ENCODE measurements at places on chromosomes 2 and 18.

DNA sequence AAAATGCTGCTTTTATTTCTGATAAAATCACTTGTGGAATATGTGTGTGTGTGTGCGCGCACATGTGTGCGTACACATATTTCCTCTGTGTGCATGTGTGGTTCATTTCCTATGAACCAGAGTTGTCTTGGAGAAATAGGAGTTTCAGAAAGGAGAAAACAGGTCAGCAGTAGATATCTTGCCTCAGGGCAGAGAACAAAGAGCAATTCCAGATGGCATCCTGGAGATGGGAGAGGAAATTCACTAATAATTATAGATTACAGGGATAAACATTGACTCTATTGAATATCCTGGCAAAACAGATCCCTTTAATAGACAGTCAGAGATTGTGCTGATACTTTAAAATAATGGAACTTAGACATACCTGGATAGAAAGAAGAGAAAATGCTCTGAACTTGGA is 298.0 kb downstream of the TRIB2 start:
- DNase-seq, result no peak

- no peak for DNase-seq
These were observed 511.4 kb downstream of the RNF144A start for GRCh38 chr2:7428454-7429204.

DNA sequence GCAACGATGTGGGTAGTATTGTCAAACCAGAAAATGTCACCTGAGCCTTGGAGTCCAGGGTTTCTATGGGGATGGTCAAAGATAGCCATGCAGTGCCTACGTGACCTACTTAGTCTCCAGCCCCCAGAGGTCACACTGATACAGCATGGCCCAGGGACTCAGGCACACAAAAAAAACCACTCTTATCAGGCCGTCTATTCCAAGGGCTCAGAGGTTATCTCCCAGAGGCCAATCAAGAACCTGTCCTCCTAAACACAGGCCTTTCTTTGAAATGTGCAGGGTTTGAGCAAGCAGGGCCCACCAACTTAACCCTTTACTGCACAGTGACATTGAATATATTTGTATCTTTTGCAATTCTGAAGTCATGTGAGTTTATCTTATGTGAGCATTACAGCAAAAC is 82.7 kb downstream of the MRO start:
- DNase-seq, result no peak

DNA sequence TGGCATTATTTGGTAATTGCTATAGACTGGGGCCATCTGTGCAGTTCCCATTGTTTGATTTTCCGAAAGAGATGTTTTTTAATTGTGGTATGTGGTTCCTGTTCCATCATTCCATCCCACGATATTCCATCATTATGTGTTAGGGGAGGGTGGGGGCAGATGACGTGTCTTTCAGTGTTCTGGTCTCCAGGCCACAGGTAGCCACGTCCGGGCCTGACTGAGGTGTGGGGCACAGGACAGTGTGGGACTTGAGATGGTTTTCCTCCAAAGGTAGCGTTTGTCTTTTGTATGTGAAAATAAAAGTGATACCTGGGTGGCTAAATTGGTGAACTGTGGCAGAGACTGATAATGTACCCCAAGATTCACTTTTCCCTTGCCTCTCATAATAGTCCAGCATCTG is 192.2 kb upstream of the HAAO start:
- no peak for DNase-seq

GRCh38 chr18:33020877-33021276 is 248.1 kb upstream of the KLHL14 start:
- DNase-seq, result no peak

DNA sequence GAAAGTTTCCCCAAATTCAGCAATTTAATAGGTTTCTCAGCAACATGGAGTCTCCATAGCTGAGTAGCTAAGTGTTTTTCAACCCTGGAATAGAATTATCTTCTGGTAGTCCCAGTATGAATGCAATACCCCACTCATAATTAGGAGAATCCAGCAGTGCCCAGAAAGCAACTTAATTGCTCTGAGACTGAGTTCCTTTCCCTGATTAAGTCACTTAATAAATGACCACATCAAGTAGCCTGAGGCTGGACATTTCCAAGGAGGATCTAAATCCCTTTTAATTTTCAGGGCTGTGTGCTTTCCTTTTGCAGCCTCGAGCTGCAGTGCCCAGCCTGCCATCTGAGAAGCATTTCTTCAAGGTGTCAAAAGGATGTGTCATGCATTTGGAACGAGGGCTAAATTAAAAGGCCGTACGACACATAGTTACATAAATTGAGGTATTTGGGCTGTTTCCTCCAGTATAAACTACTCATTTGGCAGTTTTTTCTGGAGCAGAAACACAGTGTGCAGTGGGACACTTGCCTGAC is 17.7 kb upstream of the SIX2 start:
- DNase-seq, result no peak

- DNase-seq, result no peak
These were observed 130.5 kb upstream of the CTDP1 start for GRCh38 chr18:79548986-79549637.

GRCh38 chr2:96097951-96098823 is 18.2 kb downstream of the ADRA2B start:
- DNase-seq, result no peak

DNA sequence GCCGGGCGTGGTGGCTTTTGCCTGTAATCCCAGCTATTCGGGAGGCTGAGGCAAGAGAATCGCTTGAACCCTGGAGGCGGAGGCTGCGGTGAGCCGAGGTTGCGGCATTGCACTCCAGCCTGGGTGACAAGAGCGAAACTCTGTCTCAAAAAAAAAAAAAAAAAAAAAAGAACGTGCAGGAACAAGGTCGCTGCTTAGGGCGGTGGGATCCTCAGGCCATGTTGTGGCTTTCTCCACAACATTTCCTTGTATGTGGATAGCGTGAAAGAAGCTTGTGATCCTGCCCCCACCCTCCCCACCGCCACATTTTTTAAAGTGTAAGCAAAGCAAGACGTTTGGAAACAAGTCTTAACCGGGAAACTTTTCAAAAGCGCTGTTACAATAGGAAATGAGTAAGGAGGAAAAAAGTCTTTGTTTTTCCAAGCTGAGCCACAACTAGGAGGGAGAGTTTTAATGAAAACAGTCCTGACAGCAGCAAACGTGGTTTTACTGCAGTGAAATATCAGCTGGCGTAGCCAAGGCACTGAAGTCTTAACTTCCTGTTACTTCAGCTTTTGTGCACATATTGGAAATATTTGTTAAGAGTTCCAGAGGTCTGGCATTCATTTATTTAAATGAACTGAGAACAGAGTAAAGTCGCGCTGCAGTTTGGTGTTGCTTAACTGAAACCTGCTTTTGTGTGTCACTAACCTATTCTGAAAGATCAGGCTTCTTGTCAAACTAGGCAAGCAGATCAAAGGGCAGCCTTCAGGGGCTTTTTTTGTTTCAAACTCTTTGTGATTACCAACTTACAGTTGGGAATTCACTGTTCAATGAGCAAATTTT is 3.8 kb downstream of the TGIF1 start:
- DNase-seq, result no peak

DNA sequence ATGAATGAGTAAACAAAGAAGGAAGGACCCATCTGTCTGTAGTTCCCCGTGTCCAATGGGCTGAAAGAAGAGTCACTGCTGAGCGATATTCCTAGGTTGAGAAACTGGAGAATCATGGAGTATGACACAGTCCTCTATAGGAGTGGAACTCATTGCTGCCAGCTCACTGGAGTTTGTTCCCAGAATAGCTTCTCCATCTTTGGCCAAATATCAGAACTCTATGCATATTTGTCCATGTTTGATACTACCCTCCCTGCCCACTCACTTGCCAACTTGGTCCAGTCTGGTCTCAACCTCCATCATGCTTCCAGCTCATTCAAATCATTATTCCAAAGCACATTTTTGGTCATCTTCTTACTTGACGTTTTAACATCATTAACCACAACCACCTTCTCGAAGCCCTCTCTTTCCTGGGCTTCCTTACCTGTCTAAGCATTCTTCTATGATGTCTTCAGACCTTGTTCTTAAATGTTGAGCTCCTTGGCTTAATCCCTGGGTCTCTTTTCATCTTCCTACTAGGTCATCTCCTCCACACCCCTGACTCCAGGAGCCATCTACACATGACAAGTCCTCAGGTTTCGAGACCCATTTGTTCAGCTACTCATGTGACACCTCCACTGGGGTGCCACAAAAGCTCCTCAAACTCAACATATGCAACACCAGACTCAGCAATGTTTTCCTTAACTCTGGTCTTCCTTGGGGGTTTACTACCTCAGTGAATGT is 221.6 kb downstream of the MYCN start:
- DNase-seq, result no peak

GRCh38 chr18:32459361-32460101 is 11.2 kb downstream of the GAREM1 start:
- DNase-seq, result no peak

All from NCI-H2081 treated with DMSO at 0.1 percent for 48 hours (cell line).